Stimulated activated CD4-positive, alpha-beta T cell treated with anti-CD3 and anti-CD28 coated beads, Interleukin-1b, Interleukin-23, amount 100 ng/mL, for 1 hour (primary cell): ENCODE measurements at places on chromosomes 16 and 17.

DNA sequence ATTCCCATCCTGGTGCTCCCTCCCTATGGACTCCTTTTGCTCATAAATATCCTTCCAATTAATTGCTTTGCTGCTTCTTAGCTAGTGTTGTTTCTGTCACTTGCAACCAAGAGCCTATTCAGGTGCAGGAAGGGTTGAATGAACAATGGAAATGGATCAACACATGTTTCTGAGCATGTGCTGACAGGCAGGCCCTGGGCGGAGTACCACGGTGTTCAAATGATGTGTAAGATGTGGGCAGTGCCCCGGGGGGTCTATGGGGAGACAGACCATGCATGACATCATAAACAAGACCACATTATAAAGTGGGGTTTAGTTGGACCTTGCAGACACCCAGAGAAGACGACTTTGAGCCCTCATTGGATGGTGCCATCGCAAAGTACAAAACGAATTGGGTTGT, 48.4 kb upstream of the MEOX1 start:
- DNase-seq: no peak

- no peak for DNase-seq
Measured at GRCh38 chr17:47736501-47737495, 3.8 kb downstream of the TBX21 start.

- no peak for DNase-seq
Measured at GRCh38 chr17:1639549-1640180, 5.9 kb downstream of the SCARF1 start.

GRCh38 chr16:47507701-47508100, 46.6 kb downstream of the PHKB start:
- no peak for DNase-seq

- no peak for DNase-seq
Measured at GRCh38 chr16:3183445-3184139, 4.4 kb upstream of the OR1F1 start.

GRCh38 chr17:39100530-39100929, 50.9 kb downstream of the PLXDC1 start:
- no peak for DNase-seq

GRCh38 chr17:56074361-56074890, 78.8 kb upstream of the ANKFN1 start:
- no peak for DNase-seq

DNA sequence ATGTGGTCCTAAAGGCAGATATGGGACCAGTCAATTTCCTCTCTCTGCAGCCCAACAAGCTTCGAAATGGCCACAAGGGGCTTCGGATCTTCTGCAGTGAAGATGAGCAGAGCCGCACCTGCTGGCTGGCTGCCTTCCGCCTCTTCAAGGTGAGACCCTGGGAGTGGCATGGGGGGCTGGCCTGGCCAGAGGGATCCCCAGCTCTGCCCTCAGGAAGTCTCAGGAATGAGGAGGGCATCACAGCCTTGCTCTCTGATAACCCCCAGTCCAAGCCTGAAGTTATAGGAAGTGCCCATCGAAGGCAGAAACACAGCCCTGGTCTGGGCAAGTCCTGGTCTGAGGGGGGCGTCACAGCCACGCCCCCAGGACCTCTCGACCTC, 7.1 kb downstream of the GRB7 start:
- no peak for DNase-seq

- DNase-seq: no peak
Measured at GRCh38 chr16:23369416-23369815, 67.3 kb downstream of the SCNN1B start.

GRCh38 chr17:16304830-16305229, 48.4 kb downstream of the CENPV start:
- no peak for DNase-seq
